Stimulated activated CD4-positive, alpha-beta T cell treated with anti-CD3 and anti-CD28 coated beads, TNF-alpha, amount 100 ng/mL, for 4 hours (primary cell): ENCODE measurements at places on chromosomes 12 and 14.
A peak's percentile ranks its signal among the peaks of the same experiment; 100 is the strongest.

DNA sequence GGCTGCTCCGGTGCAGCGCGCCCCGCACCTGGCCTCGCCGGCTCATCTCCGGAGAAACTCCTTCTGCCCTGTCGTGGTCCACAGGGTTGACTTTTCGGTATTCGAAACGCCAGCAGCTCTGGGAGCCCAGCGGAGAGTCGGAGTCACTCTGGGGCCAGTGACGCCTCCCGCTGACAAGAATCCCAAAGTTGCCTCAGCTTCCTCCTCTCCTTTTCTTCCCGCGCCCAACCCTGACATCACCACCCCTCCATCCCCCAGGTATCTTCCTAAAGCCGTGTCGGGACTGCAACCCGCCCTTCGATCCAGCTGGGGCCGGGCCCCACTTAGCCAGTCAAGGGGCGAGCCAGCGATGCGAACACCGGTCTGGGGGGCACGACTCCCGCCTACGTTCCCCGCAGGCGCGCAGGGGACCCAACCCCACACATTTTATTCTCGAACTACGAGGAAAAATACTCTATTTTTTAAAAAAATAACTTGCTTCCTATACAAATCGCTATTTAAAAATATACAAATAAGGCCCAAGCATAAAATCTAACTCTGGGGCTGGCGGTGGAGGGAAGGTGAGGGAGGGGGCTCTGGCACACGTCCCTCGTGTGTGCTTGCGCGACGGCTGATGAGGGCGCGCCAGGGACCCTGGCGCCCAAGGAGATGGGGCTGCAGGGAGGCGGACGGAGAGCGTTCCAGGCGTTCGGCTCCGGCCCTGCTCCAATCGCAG lies 2.1 kb downstream of the NKX2-8 start:
- no peak for DNase-seq

DNA sequence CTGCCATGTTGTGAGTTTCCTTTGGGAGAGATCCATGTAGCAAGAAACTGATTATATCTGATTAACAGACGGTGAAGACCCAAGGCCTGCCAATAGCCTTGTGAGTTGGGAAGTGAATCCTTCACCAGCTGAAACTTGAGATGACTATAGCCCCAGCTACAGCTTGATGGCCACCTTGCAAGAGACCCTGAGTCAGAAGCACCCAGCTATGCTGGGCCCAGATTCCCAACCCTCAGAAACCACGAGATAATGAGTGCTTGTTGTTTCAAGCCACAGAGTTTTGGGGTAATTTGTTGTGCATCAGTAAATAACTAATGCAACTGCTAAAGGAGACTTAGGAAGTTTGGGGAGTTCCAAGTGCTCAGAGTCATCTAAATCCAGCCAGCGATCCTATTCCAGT lies 80.3 kb downstream of the AVPR1A start:
- DNase-seq: no peak

DNA sequence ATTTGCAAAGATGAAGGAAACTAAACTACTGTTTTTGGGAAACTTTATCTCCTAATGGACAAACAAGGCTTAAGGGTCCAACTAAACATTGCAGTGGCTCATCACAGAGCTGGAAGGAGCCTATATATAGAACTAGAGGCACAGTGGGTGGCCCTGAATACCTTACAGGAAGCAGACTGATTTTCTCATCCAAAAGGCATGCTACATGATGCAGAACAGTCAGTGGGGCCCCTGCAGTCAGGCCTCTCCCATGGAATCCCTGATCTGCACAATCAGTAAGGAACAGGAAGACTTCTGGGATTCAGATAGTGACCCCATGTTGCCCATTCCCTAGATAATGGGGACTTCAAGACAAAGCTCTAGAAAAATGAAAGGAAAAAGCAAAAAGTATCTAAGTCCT lies 1.9 kb upstream of the LLPH start:
- no peak for DNase-seq

DNA sequence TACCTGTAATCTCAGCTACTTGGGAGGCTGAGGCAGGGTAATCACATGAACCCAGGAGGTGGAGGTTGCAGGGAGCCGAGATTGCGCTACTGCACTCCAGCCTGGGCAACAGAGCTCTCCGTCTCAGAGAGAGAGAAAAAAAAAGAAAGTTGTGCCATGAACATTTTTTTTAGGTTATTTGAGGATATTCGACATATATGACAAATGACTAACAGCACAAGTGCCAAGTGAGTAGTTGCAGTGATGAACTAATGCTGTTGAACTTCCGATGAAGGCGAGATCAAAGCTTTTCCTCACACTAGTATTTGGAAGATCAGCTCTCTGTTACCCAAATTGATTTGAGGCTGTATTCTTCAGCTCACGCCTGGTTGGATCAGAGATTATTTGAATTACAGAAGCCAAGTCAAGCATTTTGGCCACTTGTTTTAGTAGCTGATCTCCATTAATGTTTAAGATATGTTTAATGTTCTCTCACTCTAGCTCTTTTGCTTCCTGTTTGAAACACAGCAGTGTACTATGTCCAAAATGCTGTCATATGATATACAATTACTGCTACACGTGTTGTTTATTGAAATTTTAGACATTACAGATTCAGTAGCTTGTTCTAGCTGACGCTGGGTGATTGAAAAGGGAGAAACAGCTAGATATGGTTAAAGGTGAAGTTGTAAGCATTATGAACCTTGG lies 43.4 kb downstream of the WDR20 start:
- DNase-seq: no peak

- DNase-seq: no peak
These were observed 9.6 kb upstream of the IFI27L2 start for GRCh38 chr14:94139006-94139405.

DNA sequence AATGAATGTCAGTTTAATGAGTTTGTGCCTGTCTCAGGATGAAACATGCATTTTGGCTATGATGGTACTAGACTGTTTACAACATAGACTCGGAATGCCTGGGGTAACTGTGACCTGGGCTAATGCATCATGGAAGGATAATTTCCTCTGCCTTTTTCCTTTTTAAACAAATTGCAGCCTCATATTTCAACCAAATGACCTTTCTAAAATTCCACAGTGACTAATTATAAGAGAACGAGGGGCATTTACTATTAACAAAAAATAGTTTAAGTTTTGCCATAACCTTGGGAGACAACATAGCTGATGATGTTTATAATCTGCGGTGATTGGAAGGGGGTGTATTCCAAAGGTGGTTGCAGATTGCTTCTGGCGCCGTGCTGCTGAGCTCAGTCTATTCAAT lies 1140.5 kb downstream of the GALC start:
- no peak for DNase-seq

GRCh38 chr14:89899291-89899690 lies 55.2 kb downstream of the EFCAB11 start:
- no peak for DNase-seq

GRCh38 chr12:69879007-69879960 lies 54.3 kb downstream of the MYRFL start:
- DNase-seq: peak; percentile 34

DNA sequence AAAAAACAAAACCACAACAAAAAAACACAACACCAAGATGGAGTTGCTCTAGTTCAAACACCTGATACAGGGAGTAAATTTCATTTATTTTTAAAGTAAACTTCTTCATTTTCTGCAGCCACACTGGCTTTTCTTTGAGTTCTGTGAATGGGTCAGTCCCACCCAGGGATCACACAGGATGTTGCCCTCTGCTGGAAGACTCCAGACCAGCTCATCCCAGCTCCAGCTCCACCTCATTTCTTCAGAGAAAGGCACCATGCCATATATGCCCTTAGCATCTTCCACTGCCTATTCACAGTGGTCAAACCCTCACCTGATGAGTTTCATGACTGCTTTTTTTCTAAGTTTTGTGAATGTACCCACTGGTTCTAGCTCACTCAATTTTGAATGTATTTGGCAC lies 8.0 kb downstream of the GLIPR1 start:
- no peak for DNase-seq

- DNase-seq: no peak
These were observed 34.9 kb upstream of the CERS5 start for GRCh38 chr12:50201987-50202521.

- no peak for DNase-seq
These were observed 78.5 kb downstream of the ADGRD1 start for GRCh38 chr12:131032082-131032750.

DNA sequence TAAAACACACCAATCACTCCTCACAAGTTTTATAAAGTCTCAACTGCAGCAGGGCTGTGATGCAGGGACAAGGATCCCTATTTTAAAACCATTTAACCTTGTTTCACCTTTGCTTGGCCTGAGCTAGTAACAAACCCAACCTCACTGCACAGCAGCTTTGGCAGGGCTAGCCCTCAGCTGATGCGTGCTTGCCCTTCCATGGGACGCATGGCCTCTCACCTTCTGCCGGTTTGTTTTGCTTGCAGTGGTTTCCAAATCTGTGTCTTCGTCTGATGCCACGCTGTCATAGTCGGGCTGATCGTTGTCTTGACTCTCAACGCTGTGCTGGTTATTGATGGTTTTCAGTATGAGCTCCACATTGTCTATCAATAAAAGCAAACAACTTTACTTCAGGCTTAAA lies 43.3 kb downstream of the GIT2 start:
- DNase-seq: no peak

DNA sequence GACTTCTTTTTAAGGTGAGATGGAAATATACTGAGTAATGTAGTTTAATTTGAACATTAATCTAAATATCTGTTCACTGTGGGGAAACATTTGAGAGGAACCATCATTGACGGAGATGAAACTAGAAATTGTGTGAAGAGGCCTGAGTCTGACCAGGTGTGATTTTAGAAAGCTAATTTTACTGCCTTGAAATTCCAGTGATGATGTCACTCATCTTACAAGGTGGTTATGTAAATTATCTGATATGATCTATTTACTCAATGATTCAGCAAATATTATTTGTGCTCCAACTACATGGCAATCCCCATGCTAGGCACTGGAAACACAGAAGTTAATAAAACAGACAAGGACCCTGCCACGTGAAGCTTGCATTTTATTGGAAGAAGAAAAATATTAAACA lies 435.7 kb upstream of the DCN start:
- DNase-seq: no peak

- DNase-seq: no peak
These were observed 7.3 kb upstream of the ITFG2 start for GRCh38 chr12:2805143-2805520.

DNA sequence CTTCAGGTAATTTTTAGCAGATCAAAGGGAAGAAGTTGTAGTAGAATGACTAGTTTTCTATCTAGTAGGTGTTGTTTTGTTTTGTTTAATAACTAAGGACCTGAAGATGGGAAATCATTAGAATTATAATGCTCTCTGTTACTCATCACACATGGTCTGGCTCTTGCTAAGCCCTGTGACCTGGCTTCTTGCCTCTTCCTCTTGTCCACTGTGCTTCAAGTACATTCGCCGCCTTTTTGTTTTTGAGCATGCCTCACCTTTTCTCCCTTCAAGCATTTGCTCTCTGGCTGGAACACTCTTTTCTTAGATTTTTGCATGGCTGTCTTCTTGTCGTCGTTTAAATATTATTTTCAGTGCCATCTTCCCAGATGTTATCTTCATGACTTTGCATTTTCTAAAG lies 47.7 kb downstream of the DAAM1 start:
- no peak for DNase-seq

DNA sequence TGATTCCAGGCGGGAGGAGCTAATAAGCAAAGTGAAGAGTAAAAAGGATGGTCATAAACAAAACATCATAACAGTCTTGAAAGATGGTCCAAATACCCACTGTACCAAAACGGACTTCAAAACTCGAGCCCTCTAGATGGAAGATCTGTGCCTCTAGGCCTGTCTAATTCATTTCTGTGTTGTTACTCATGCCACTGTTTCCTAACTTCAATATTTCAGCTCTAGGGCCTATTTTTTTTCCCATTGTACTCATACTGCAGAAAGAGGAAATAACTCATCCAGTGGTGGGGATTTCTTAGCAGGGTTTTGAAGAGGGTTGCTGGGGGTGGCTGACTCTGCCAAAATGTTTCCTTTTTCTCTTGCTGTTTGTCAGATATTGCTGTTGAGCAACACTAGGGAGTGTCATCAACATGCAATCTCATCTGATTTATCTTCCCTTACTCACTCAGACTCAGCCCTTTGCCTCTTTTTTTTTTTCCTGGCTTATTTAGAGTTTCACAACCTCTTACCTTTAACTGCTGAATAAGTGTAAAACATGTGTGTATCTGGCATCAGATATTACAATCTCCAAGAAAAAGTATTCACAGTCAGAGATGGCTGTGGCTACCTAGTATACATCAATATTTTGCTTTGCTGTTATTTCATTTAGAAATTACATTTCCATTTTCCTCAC lies 189.6 kb downstream of the DUSP6 start:
- DNase-seq: peak; percentile 3

DNA sequence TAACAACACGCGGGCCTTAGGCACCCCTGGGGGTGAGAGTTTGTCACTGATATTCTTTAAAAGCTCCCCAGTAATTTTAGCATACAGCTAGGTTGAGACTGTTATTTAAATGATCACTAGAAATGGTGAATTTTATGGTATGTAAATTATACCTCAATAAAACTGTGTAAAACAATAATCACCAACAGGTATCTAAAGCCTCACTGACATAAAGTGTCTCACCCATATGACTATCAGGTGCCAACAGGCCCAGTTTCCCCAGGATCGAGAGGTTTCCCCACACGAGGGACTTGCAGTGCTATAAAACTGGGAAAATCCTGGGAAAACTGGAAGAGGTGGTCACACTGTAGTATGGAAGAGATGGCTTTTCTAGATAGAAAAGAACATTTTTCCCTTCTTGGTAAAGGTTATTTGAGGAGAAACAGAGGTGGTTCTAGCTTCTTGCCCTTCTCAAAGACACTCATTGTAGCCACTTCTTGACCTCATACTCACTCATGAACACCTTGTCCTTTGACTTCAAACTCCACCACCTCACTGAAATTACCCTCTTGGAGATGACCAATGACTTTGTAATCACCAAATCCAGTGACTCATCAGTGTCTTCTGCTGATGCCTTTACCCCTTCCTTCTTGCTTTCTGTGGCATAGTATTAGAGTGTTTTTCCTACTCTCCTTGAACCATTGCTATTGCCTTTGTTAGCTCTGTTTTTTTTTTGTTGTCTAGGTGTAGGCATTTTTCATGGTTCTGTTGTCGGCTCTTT lies 24.8 kb upstream of the NUBPL start:
- DNase-seq: no peak

DNA sequence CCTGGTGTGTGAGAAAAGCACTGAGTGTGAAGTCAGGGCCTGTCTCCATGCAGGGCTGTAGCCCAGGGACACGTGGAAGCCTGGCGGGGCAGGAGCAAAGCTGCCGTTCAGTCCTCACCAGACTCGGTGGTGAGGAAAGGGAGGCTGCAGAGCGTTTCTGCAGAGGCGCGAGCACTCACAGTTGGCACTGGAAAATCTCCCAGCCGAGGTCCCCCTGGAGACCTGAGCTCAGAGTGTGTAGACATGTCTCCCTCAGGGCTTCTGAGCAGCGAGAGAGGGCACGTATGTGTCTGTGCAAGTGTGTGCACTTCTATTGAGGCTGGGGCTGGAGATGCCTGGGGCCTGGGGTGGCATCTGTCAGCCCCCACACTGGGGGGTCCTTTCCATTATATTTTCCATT lies 11.0 kb upstream of the HHIPL1 start:
- no peak for DNase-seq
